AG04450 (cell line): ENCODE measurements at places on chromosomes 6 and 20.

- no peak for DNase-seq
Measured at GRCh38 chr6:82113231-82113630, 134.3 kb downstream of the IBTK start.

DNA sequence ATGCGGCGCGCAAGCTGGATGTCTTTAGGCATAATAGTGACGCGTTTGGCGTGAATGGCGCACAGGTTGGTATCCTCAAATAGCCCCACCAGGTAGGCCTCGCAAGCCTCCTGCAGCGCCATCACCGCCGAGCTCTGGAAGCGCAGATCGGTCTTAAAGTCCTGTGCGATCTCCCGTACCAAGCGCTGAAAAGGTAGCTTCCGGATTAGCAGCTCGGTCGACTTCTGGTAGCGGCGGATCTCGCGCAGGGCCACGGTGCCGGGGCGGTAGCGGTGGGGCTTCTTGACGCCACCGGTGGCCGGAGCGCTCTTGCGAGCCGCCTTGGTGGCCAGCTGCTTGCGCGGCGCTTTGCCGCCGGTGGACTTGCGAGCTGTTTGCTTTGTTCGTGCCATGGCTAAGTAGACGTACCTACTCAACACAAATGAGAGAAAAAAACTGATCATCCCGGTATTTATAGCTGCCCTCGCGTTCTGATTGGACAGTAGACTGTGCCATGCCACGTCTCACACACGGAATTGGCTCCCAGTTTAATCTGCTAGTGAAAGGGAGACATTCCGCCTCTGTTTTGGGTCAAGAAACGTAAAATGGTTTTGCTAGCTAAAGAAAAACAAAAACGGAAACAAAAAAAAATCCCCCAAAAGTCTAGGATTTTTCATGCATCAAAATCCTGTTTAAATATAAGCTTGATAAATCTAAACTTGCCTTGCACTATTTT, 40.1 kb downstream of the OR2B2 start:
- DNase-seq: peak; percentile 96

DNA sequence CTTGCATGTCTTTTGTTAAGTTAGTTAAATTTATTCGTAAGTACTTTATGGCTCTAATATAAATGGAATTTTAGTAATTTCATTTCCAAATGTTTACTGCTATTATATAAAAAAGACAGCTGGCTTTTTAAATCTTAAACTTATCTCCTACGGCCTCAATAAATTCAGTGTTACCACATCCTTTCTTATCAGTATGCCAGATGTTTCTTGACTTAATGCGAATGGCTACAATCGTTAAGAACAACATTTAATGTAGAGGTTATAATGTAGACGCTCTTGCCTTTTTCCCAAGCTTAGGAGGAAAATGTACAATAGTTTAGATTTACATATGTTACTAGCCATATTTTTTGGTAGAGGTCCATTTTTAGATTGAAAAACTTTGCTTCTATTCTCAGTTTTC, 659.4 kb downstream of the TENT5A start:
- DNase-seq: no peak

- no peak for DNase-seq
Measured at GRCh38 chr6:35381132-35381531, 38.8 kb downstream of the PPARD start.

GRCh38 chr6:118862443-118862842, 31.5 kb upstream of the ASF1A start:
- DNase-seq: no peak

DNA sequence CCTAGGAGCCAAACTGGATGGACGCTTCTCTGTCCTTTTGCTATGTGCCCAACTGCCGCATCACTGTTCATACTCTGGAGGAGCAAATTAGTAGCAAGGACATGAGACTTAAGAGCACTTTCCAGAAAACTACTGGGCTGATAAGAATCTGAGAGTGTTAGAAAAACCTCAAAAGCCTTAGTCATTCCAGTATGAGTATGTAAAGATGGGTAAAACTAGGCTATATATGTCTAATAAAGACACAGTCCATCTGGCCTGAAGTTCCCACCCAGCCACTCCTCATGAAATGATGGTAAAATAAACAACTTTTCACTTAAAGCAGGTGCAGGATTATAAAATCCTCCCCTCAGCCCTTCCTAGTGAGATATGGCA, 30.6 kb downstream of the SHLD1 start:
- peak; percentile 26 for DNase-seq

- no peak for DNase-seq
Measured at GRCh38 chr6:147870506-147871110, 362.1 kb downstream of the SAMD5 start.

DNA sequence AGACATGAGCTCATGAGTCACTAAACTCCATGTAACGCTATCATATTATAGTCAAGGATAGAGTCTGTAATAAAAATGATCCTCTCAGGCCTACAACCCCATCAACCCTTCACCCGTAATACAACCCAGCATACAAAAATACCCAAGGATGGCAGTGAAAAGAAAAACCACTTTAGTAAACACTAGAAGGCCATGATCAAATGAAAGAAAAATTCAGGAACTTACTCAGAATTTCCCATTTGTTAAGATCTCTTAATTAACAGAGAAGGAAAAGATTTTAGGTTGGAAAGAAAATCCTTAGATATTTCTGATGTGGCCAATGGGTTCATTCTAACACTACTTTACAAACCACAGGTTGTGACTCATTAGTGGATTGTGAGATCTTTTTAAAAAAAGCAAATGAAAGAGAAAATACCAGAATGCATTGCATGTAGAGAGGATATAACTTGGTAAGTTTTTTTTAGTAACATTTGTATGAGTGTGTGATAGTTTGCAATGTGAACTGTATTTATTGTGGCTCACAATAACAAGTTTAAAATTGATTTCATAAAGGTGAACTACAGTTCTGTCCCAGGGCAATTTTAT, 8.0 kb upstream of the UBE2J1 start:
- DNase-seq: no peak

GRCh38 chr20:41382791-41383305, 16.2 kb upstream of the EMILIN3 start:
- no peak for DNase-seq

- DNase-seq: no peak
Measured at GRCh38 chr6:148085631-148086331, 256.9 kb upstream of the SASH1 start.

GRCh38 chr20:45927071-45927878, 7.2 kb upstream of the PCIF1 start:
- no peak for DNase-seq
